GM19239 (cell line): ENCODE measurements at places on chromosomes 6 and 20.

DNA sequence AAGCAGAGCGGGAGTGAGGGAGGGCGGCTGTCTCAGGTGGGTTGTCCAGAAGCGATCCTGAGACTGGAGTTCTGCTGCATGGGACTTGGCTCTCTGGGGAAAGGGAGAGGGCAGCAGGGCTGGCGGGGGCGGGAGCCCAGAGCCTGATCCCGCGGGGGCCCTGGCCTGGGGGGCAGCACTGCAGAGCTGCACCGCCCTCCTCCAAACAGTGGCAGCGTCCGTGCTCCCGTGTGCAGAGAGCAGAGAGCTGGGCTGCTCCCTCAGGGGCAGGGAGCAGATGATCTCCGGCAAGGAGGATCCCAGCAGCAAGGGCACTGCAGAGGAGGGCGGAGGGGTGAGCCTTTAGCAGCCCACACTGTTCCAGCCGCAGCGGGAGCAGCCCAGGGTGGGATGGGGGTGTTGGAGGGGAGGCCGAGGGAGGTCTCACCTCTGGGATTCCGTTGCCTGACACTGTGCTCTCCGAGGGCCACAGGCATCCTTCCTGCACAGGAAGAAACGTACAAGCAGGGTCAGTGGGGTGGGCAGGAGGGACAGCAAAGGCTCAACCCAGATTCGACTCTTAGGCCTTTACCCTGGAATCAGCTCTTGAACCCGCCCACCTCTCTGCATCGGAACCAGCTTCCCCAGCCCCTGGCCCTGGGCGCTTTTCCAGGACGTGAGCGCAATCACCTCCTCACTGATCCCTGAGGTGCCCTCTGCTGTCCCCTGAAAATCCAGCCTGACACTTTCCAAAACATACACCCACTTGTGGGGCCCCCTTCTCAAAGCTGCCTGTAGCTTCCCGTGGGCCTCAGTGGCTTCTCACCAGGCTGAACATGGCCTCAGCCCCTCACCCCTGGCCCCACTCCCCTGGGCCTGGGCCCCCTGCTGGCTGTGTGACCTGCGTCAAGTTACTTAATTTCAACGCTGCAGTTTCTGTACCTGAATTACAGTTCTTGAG, 32.6 kb upstream of the ZBP1 start:
- no peak for DNase-seq

GRCh38 chr20:53594068-53595017, 704 bp upstream of the ZNF217 start:
- no peak for DNase-seq

DNA sequence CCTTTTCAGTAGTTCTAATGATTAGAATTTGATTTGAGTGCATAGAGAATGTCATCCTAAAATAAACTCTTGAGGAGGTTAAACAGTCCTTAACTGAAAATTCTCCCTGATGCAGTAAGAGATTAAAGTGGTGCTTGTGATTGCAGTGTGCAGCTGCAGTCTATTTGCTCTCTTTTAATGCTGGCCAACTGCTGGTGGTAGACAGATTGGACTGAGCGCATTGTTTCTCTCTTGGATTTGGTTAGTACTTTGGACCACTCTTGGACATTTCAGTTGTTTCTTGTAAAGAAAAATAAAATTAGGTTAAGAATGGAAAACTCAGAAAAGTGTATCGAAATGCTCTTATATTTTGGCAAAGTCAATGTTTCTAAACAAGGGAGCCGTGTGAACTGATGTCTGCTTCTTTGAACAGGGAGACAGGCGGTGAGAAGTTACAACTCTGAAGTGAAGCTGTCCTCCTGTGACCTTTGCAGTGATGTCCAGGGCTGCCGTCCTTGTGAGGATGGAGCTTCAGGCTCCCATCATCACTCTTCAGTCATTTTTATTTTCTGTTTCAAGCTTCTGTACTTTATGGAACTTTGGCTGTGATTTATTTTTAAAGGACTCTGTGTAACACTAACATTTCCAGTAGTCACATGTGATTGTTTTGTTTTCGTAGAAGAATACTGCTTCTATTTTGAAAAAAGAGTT, 127.2 kb downstream of the CD109 start:
- no peak for DNase-seq

GRCh38 chr20:6029538-6029937, 24.3 kb downstream of the LRRN4 start:
- no peak for DNase-seq

GRCh38 chr6:169981969-169982368, 230.5 kb downstream of the ERMARD start:
- DNase-seq = no peak

- no peak for DNase-seq
Measured at GRCh38 chr20:32241807-32242206, 34.1 kb downstream of the POFUT1 start.

GRCh38 chr20:50359607-50360217, 150.5 kb upstream of the PTPN1 start:
- DNase-seq = no peak

GRCh38 chr20:1060985-1061384, 57.4 kb upstream of the PSMF1 start:
- no peak for DNase-seq

- no peak for DNase-seq
Measured at GRCh38 chr6:128667339-128667858, 147.0 kb upstream of the PTPRK start.

DNA sequence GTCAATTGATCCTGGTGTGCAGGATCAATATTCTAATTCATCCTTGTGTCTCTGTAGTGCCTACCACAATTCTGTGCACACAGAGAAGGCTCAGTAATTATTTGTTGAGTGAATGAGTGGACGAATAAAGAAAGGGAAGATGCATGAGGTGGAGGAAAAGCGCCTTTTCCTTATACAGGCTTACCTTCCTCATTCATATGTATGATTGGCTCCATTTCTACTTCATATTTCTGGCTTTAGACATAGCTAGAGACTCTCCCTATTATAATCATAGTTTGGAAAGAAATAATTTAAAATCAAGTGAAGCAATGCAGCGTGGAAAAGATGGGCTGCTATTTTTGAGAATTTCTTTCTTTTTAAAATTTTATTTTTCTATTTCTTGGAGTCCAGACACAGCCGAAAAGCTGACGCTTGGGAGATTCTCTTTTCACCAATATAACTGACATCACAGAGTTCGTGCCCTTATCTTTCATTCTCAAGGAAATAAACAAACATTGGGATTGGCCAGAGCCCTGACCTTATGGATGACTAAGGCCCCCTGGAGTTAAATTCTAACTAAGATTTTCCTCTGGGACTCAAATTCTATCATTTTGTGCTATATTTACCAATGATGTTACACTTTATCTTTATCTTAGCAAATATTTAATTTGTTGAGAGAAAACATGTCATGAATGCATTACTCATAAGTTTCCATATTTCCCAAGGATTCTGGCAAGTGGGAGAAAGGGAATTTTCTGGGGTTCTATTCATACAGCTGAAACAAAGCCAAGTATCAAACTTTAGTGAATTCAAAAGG, 48.1 kb downstream of the PRL start:
- no peak for DNase-seq

- no peak for DNase-seq
Measured at GRCh38 chr20:57309544-57310115, 20.0 kb upstream of the SPO11 start.

GRCh38 chr6:30840084-30840934, 44.0 kb upstream of the DDR1 start:
- no peak for DNase-seq

- DNase-seq = no peak
Measured at GRCh38 chr20:57392512-57393271, 1.5 kb downstream of the RBM38 start.

DNA sequence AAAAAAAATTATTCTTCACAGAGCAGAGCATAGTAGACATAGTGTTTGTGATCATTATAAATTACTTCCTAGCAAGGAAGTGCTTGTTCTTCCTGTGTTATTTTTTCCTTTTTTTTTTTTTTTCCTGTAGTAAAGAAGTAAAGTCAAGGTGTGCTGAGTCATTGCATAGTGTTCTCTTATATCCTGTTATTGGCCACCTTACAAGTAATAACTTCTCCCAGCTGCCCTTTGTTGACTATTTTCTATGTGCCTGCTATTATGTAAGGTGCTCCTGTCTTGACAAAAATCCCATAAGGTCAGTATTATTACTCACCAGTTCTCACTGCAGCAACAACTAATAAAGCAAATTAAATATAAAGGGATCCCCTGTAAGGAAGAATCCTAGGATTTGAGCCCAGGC, 195.3 kb downstream of the GJA1 start:
- DNase-seq = no peak

DNA sequence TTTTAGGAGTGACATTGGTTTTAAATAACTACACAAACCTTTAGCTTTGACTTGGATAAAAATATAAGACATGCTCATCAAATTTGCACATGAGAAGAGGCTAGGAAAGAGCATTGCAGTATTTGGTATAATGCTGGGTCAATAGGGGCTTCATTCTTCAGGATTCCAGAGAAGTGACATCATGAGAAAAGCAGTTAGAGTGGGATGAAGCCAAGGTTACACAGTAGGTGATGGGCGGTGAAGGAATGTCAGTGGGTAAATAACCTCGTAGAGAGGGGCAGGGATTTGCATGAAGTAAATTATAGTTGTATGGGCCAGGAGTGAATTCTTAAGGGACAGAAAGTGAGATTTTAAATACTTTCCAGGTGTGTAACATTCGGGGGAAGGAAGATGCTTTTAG, 216.2 kb downstream of the RFPL4B start:
- no peak for DNase-seq

- DNase-seq = no peak
Measured at GRCh38 chr6:21508753-21509152, 84.8 kb upstream of the SOX4 start.

DNA sequence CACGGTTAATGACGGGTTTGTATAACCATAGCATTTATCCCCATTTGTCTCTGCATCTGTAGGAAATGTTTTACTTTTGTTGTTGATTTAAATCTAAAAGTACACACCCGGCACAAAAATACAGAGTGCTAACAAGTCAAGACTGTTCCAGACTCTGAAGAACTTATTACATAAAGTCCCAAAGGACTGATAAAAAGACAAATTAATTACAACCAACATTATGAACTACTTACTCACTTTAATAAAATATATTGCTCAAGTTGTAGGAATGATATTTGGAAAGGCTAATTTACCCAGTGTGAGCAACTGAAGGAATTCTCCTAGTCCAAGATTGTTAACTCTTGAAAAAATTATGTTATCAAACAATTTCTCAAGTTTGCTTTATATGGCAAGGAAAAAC, 115.6 kb downstream of the KIF13A start:
- no peak for DNase-seq

DNA sequence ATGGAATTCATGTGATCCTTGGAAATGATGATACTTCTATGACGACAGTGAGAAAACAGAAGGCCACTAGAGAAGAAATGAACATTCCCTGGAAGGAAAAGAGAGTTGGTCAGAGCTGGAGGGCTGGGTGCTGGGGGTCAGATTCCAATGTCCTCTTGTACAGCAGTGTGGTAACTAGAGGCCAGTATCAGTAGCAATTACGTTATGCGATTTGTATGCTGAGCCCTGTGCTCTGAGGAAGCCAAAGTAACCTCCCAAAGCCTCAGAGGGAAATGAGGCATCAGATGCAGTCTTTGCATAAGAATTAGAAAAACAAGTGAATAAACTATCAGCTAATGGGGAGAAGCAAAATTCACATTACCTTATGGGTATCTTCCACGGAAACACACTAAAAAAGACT, 65.5 kb upstream of the SLC4A11 start:
- DNase-seq = no peak

DNA sequence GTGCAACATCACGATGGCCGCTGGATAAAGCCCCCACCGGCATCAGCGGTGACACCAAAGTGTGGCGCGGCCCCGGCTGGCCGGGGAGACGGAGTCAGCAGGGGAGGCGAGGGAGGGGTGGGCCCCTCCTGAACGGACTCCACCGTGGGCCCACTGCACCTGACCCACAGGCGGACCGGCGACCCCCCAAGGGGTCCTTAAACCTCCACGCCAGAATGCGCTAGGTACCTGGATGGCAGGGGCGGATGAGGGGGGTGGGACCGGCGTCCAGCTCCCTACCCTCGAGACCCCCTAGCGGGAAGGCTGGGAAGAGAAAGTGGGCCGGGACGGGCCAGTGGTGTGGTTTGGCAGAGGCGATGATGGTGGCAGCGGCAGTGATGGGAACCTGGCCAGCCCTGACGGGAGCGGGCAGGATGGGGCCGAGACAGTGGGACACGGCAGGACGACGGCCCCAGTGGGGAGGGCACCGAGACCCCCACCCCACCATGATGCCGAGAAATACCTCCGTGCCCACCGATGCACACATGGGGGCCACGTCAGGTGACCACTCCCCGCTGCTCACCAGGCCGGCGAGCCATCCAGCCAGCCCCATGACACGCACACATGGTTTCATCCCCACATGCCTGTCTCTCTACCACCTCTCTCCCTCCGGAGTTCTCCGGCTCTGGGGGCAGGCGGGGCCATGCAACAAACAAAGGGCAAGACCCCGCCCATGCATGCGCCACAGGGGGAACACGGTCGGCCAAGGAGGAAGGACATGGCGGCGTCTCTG, 771.9 kb upstream of the DEFB115 start:
- DNase-seq = no peak

DNA sequence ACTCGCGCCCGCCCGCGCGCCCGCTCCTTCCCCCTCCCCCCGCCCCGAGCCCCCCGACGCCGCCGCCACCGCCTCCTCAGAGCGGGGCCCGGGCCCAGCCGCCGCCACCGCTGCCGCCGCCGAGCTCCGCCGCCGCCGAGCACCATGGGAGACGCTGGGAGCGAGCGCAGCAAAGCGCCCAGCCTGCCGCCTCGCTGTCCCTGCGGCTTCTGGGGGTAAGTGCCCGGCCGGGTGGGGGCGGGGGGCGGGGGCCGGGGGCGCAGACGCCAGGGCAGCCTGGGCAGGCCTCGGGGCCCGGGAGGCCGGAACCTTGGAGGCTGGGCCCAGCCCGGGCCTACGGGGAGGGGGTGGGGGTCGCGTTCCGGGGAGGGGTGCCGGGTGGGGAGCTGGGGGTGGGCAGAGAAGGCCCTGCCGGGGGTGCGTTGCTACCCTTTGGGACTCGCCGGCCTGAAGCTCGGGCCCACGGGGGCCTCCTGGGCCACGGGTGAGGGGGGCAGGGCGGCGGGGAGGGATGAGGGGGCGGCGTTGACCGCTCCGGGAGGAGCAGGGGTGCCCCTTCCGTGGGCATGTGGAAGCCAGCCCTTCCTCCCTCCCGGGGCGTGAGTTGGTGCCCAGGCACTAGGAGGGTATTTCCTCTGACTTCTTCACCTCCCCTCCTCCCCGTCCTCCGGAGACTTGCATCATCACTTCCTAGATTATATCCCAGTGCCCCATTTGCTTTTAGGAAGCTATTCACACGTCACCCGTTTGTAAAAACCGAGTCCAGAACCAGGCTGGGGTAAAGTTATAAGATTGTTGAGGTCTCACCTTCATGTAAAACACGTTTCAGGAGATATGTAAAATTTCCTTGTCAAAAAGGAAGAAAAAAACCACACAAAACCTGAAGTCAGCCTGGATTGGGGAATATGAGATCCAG, 533 bp downstream of the ZFAND3 start:
- DNase-seq = no peak

GRCh38 chr6:82988930-82989351, 76.7 kb downstream of the UBE3D start:
- DNase-seq = no peak
